ENCODE measurements at places on chromosomes 3 and 15.

- peak; percentile 48 for DNase-seq
These were observed 89.5 kb upstream of the CHD2 start for GRCh38 chr15:92810418-92811138.

DNA sequence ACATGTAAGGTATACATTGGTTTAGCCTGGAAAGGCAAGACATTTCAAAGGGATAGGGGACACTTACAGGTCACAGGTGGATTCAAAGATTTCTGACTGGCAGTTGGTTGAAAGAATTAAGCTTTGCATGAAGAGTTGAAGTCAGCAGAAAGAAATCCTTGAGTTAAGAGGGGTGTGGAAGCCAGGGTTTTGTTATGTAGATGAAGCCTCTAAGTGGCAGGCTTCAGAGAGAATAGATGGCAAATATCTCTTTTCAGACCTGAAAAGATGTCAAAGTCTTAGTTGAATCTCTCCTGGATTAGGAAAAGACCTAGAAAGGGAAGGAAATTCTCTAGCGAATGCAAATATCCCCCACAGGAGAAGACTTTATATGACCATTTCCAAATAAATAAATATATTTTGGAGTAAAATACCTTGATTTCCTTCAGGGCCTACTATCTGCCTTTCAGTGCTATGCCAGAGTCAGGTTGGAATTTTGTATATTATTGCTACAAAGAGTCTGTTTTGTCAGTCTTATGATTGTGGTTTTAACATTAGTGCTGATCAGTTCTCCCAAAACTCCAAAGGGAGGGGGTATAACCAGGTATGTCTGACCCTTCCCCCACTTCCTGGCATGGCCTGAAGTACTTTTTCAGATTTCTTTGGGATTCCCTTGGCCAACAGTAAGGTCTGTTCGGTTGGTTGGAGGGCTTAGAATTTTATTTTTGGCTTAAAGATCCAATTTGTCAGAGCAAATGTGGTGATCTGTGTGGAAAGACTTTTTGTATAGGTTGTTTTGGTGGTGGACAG is 286.4 kb downstream of the LRTM1 start:
- DNase-seq, result no peak

GRCh38 chr15:38524156-38524555 is 40.5 kb downstream of the RASGRP1 start:
- DNase-seq, result no peak

DNA sequence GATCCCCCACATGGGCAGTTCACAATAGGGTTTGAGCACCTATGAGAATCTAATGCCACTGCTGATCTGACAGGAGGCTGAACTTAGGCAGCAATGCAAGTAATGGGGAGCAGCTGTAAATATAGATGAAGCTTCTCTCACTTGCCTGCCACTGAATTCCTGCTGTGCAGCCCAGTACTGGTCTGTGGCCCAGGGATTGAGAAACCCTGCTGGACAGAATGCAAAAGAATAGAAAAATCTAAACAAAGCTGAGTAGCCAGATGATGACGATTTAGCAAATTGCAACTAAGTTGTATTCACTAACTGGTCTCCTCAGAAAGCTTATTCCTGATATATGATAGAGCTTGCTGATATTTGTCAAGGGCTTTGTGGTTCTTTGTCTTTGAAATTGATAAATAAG is 34.3 kb upstream of the APH1B start:
- no peak for DNase-seq

GRCh38 chr3:130414457-130414856 is 69.0 kb downstream of the COL6A5 start:
- DNase-seq, result no peak

- no peak for DNase-seq
These were observed 121.8 kb upstream of the ATP11B start for GRCh38 chr3:182671541-182671940.

DNA sequence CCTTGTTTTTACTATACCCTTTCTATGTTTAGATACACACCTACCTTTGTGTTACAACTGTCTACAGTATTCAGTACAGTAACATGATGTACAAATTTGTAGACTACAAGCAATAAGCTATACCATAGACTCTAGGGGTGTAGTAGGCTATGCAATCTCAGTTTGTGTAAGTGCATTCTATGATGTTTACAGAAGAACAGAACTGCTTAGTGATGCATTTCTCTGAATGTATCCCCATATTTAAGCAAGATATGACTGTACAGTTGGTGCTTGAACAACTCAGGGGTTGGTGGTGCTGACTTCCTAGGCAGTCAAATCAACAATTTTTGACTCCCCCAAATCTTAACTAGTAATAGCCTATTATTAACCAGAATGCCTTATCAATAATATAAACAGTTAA is 467.1 kb upstream of the TGFBR2 start:
- DNase-seq, result no peak

DNA sequence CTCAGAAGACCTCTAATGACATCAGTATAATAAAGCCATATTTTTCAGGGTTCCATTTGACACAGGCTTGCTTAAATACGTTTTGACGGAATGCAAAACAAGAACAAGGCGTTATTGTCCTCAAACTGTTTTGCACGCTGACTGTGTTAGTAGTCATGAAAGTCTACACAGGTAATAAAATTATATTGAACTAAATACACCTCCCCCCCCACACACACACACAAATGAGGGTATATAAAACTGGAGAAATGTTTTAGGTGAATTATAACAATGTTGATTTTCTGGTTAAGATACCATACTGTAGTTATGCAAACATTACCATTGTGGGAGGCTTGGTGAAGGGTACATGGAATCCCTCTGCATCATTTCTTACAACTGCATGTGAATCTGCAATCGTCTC is 257.1 kb upstream of the ARRDC4 start:
- DNase-seq, result no peak

DNA sequence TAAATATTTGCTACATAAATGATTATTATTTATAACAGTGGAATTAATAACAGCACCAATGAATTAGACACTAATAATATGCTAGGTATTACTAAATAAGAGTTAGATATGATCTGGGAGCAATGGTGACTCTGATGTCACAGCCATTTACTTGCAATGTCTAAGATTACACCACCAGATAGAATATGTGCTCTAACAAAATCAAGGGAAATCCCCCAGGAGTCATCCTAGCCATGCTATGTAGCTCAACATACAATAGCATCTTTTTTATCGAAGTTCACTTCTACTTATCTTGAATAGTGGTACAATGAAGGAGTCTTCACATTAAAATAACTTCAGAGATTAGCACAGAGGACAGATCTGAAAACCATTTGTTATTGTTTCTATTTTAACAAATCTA is 154.0 kb downstream of the FMN1 start:
- no peak for DNase-seq

DNA sequence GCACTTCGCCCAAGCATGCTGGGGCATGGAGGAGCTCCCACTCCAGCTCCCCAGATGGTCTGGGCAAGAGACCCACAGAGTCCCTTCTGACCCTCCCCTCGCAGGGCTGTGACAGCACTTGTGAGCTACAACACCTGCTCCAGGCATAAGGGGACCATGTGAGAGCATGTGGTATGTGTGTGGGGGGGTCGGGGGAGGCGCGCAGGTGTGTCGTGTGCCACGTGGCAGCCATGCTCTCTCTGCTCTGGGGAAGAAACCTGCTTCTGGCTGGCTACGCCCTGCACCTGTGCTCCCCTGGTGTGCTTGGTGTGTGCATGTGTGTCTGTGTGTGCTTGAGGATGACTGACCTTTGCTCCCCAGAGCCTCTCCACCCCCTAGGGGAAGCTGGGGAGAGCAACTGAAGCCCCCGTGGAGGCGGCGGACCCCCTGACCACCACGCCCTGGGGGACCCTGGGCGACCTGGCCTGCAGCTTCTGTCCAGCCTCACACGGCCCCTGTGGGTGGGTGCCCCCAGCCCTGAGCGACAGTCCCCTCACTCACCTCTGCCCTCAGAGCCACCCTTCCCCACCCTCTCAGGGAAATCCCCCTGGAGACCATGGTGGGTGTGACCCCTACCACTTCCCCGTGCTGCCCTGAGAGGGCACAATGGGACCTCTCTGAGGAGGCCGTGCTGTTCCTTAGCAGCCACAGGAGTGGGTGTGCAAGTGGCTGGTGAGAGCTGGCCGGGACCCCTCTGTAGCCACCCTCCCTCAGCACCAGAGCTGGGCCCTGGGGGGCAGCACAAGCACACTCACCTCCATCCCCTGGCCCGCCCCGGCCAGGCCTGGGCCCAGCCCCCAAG is 16.6 kb upstream of the SEC13 start:
- DNase-seq, result no peak

- no peak for DNase-seq
These were observed 35.9 kb downstream of the MINAR1 start for GRCh38 chr15:79467865-79468586.

GRCh38 chr15:42165106-42165505 is 8.7 kb upstream of the PLA2G4F start:
- DNase-seq, result no peak

DNA sequence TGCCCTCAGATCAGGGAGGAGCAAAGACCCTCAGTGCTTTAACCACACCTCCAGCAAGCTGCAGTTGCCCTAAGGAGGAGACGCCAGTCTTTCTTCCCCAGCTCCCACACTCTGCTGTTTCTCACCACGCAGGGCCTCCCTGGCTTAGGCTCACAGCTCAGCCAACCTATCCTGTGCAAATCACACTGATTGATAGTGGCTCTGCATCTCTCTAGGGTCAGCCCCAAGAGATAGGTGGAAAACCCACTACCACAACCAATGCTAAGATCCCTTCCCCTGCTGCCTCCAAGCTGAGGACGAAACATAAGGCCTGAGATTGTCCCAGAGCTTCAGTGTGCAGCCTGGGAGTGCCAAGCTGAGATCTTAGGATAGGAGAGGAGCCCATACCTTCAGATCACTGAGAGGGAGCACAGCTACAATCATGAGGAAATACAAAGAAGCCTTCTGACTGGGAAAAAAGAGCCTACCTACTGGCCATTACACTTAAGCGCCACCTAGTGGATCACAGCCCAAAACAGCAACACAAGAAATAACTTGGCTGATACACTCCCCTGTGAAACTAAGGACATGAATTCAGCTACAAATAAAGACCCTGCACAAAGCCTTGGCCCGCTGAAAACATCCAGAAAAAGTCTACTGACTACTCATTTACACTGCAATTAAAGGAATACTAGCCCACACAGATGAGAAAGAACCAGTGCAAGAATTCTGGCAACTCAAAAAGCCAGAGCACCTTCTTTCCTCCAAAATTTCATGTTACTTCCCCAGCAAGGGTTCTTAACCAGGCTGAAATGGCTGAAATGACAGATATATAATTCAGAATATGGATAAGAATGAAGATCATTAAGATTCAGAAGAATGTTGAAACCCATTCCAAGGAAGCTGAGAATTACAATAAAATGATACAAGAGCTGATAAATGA is 271.5 kb upstream of the DCBLD2 start:
- DNase-seq, result peak; percentile 16

DNA sequence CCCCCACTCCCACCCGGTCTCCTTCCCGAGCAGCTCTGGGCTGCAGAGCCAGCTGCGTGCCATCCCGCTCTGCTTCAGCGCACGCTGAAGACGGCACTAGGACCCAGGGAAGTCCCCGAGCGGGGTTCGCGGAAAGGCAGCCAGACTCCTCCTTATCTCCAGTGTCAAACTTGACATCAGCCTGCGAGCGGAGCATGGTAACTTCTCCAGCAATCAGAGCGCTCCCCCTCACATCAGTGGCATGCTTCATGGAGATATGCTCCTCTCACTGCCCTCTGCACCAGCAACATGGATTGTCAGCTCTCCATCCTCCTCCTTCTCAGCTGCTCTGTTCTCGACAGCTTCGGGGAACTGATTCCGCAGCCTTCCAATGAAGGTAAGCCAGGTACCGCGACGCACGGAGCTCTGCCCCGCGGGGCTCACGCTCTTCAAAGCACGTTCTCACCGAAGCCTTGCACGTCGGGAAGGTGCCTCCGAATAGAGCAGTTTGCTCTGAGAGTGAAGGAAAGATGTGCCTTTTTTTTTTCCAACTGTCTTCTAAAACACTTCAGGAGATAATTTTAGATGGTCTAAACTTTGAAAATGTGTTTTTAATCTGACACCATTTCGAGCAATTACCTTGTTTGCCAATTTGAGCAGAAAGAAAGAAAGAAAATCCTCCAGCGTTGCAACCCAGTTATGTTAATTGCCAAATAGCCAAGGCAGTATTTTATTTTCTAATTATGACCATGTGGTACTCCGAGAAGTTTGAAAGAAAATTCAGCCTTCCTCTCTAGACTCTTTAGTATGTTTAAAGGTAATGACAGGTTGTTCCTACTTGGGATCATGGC is at the start of gene EPHA3:
EPHA3 (plus strand) TSS at position 161 of the 830 bp plus-strand sequence; CDS start at position 289, 128 bp downstream.
- DNase-seq, result peak; percentile 45

DNA sequence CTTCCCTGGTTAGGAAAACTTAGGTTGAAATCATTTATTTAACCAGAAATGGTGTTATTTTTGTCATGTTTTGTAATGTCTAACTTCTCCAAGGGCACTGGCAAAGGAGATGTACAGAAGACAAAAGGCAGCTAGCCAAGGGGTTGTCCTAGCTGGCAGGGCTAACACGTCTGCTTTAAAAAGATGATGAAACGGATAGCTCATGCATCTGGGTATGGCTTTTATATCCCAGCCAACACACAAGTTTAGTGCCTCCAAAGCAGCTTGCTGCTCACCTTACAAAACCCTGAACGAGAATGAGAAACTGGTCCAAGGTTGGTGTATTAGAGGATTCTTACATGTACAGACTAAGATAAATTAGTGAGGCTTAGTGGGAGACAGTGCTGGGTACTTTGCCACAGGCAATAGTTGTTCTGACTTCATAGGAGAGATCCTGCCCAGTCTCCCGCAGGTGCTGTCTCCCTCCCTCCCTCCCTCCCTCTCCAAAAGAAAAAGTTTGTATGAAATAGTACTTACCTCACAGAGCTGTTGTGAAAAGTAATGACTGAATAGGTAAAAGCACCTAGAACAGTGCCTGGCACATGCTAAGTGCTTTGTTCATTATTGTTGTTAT is 47.8 kb downstream of the KCNMB2 start:
- DNase-seq, result no peak

DNA sequence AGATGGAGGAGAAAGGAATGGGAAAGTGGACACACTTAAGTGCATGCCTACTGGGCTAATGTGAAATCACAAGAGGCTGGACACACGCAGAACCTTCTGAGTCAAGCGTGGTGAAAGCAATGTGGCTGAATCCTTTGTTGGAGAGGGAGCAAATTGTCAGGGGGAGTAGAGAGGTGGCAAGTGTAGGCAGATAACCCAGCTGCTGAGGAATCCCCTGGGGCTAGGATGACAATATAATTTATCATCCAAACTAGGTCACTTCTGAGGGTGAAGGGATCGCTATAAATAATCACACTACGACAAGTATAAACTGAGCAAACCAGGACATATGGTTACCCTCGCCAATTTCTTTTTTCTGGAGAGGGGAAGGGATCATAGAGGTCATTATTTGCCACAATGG is 28.7 kb downstream of the TAMM41 start:
- no peak for DNase-seq
